ENCODE measurements at places on chromosomes 4 and X.

- DNase-seq: no peak
Measured at GRCh38 chr4:158964114-158964727, 138.7 kb upstream of the RAPGEF2 start.

GRCh38 chr4:36244257-36245082 lies at the start of gene ARAP2:
Gene ARAP2 (minus strand): TSS chr4:36244514. CDS start chr4:36229486, 15,028 bp downstream.
- DNase-seq: no peak

DNA sequence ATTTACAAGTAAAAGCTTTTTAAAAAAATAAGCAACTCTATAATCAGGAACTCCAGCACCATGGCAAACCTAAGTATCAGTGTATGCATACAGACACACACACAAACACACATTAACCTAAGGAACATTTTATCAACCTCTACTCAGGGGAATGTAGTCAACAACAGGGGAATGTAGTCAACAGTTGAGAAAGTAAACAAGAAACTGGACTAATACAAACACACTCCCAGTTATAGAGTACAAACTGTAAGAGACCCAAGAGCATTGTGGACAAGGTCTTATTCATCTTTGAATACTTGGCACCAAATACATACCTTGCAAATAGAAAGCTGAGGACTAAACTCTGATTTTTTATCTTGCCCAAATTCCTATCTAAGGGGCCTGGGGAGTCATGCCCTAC lies 36.2 kb downstream of the PAPSS1 start:
- no peak for DNase-seq

- DNase-seq: no peak
Measured at GRCh38 chr4:117334451-117335188, 249.2 kb upstream of the TRAM1L1 start.

GRCh38 chr4:13555325-13555724 lies 11.0 kb upstream of the NKX3-2 start:
- no peak for DNase-seq

DNA sequence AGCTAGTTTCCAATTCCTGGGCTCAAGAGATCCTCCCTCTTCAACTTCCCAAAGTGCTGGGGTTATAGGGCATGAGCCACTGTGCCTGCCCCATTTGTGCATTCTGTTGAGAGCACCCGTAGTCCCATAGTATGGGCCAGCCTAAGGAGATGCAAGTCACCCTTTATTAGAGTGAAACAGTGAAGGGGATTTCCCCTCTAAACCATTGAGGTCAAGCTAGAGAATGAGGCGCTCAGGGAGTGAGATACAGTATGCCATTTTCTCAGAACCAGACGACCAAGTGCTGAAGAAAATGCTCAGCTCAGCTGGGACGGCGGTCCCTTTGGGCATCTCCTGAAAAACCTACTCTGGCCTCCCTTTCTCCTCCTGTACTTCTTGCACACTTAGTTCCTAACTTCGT lies 18.7 kb downstream of the RNF4 start:
- DNase-seq: no peak

- DNase-seq: peak; percentile 9
Measured at GRCh38 chr4:6999172-7000086, 43.7 kb upstream of the TADA2B start.

DNA sequence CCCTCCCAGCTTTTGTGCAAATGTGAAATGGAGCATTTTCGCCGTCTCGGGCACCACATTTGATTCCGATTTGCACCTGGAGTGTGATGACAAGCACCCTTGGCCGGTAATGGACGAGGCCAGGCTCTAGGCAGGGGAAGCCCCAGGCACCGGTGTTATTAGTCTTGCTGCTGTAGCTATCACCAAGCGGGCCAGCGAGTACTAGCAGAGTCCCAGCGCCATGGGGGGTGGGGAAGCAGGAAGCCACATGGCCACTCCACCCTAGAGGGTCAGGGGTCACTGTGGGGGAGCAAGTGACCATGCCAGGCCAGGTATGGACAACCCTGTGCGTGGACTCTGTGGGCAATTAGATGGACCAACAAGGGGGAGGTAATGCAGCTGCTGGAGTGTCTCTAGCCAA lies 88.8 kb downstream of the CPZ start:
- DNase-seq: no peak

- no peak for DNase-seq
Measured at GRCh38 chr4:177016541-177017141, 223.9 kb upstream of the VEGFC start.

DNA sequence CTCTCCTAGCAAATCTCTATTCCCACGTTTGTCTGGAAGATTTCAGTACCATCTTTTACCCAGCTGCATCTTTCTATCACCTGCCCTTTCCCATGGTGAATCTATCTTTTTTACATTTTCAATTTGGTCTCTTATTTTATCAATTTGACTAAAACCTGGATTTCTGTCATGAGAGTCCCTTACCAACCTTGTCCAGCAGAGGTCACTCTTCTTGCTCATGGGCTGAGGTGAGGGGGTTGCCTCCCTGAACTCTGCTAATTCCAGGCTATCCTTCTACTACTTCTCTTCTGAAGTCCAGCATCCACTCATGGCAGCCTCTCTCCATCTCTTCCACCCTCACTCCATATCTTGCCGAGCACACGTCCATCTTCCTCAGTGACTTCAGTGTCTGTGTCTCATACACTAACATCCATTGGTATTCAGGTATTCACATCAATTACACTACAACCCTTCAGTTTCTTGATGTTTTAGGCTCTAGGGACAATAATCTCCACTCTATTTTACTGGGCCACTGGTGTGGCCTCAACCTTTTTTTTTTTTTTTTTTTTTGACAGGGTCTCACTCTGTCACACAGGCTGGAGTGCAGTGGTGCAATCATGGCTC lies 17.8 kb upstream of the ZNF827 start:
- no peak for DNase-seq

- no peak for DNase-seq
Measured at GRCh38 chr4:27057053-27057452, 196.4 kb downstream of the STIM2 start.

- DNase-seq: peak; percentile 65
Measured at GRCh38 chr4:76821641-76822040, 76.3 kb downstream of the SOWAHB start.

- DNase-seq: no peak
Measured at GRCh38 chrX:17544821-17545220, 169.8 kb downstream of the NHS start.

- DNase-seq: peak; percentile 88
Measured at GRCh38 chr4:181957088-181957487, 286.1 kb upstream of the TENM3 start.

DNA sequence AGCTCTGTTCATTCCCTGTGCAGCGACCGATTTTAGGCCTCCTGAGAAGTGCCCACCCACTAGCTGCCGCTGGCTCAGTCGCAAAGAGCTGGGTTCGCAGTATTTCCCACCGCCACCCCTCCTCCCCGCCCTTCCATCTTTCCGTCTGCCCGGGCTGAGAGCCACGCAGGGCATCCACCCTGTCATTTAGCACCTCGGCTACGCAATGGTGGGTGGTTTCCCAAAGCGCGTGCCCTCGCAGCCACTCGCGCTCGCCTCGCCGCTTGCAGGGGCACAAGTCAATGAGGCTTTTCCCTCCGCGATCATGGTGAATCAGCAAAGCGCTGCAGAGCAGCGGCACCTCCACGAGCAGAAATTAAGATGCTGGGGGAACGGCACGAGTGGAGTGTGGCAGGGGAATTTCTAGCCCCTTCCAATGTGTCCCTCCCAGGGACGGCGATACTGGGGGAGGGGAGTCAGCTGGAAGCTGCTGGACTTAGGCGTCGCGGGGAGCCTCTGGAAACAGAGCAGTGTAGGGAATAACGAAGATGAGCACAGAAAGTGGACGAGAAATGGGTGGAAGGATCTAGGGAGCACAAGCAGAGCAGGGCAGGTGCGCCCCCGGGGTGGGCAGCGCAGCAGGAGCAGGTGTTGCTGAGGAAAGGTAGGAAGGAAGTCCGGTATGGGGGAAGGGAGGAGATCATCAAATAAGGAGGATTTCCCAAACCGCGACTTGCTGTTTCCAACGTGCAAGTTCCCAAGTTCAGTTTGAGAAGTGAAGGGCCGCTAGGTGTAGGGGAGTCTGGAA lies 2.4 kb upstream of the PTCHD1 start:
- no peak for DNase-seq

DNA sequence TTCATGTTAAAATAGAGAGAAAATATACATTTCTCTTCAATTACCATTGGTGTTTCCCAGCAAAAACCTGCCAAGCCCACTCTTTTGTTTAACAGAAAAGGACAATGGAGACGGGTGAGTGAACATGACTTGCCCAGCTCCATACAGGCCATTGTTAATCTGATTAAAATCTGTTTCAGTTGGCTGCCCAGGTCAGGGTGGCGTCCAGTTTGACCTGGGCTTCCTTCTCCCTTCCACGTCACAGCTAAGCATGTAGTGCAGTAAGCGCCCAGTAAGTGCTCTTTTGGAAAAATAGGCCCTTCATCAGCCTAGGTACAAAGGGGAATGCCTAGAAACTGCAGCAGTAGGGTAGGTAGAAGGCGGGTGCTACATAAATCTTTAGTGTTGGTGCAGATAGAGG lies 1.5 kb upstream of the PORCN start:
- DNase-seq: no peak

- DNase-seq: no peak
Measured at GRCh38 chrX:20412871-20413486, 146.3 kb upstream of the RPS6KA3 start.

DNA sequence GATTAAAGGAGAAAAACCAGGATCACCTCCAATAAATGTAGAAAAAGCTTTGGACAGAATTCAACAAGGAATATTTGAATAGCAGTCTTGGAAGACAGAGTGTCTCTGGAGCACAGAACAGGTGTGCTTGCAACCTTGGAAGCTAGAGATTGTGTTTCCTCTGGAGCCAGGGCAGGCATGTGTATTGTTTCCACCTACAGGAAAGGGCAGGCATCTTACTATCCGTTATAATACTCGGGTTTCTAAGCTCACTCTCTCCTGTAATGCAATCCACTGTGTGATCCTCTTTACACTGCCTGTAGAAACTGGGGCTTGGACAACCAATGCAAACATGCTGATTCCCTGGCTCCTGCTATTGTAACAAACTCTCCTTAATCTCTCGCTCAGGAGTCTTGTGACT lies 14.4 kb downstream of the CCDC110 start:
- no peak for DNase-seq

Measured in skeletal muscle cell (primary cell).